ENCODE measurements at places on chromosomes 6 and 20.

GRCh38 chr6:84362193-84362821 lies 134.9 kb upstream of the CEP162 start:
- DNase-seq = no peak

GRCh38 chr6:26550250-26550993 lies 12.3 kb downstream of the HMGN4 start:
- no peak for DNase-seq

GRCh38 chr20:24403406-24403805 lies 66.0 kb upstream of the SYNDIG1 start:
- no peak for DNase-seq

- no peak for DNase-seq
These were observed 154.6 kb downstream of the CDKAL1 start for GRCh38 chr6:20688710-20689500.

- no peak for DNase-seq
These were observed 5.2 kb downstream of the MRPS10 start for GRCh38 chr6:42212442-42212841.

DNA sequence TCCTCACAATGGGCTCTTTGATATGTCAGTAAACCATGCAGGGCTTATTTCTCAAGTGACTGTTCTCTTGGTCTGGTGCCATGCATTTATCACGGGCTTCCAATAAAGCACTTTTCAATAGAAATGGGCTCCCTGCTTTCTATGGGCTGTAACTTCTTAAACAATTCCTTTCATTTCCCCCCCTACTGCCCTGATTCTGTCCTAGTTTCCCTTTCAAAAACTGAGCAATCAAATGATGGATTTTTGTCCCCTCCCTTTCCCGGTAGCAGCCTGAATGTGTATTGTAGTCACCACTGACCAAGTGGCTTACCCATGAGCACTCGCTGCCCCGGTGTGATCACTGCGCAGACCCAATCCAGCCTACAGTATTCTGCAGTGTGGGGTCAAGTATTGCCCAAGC lies 13.9 kb downstream of the RPS10 start:
- no peak for DNase-seq

- DNase-seq = no peak
These were observed 51.4 kb upstream of the TNFAIP3 start for GRCh38 chr6:137815692-137816091.

- DNase-seq = no peak
These were observed 6.5 kb upstream of the UQCC2 start for GRCh38 chr6:33717934-33718455.

- no peak for DNase-seq
These were observed 72.1 kb downstream of the NFATC2 start for GRCh38 chr20:51470499-51470820.

DNA sequence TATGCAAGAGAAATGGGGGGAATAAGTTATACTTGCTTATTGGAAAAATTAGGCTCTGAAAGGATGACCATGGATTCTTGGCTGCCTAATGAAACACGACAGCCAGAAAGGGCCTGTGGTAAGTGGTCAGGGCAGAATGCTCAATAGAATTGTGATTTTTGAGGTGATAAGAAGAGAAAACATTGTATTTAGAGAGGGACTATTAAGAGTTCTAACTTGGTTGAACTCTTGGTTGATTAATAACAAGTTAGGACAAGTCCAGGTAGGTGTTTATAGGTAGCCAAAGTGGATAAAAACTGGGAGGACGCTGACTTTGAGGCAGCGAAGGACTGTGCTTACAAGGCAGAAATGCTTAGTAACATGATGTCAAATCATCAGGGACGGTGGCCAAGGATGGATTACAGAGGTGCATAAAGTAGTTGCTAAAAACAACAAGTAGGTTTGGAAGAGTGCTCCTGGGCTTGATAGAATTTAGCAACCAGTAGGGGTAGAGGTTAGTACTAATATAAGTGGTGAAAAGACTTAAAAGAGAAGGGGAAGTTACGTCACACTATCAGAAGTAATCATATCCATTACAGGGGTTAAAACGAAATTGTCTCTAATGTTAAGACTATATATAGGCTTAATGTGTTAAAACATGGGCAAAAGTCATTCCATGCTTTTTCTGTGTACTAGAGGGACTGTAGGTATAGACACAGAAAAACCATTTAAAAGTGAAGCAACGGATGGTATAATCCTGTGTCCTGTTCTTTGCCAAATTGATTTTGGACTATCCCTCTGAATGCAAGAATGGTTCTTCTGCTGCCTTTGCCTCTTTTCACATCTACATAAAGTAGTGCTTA lies 98.6 kb downstream of the EYA4 start:
- DNase-seq = no peak

DNA sequence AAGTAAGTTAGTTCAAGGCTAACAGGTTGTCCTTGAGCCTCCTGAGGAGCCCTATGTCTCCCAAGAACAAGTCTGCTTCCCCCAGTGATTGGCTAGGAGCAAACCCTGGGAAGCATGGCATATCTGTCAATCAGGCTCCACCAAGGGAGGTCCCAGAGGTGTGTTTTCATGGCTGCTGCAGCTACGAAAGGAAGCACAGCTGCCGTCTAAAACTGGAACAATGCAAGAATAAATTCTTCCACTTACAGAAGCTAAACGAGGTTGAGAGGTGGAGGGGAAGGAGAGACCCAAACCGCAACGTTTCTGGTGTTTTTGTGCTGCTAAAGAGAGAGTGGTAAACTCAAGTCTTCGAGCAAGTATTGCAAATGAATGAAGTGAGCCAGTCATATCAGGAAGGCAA lies 4.9 kb upstream of the PTGIS start:
- DNase-seq = no peak

DNA sequence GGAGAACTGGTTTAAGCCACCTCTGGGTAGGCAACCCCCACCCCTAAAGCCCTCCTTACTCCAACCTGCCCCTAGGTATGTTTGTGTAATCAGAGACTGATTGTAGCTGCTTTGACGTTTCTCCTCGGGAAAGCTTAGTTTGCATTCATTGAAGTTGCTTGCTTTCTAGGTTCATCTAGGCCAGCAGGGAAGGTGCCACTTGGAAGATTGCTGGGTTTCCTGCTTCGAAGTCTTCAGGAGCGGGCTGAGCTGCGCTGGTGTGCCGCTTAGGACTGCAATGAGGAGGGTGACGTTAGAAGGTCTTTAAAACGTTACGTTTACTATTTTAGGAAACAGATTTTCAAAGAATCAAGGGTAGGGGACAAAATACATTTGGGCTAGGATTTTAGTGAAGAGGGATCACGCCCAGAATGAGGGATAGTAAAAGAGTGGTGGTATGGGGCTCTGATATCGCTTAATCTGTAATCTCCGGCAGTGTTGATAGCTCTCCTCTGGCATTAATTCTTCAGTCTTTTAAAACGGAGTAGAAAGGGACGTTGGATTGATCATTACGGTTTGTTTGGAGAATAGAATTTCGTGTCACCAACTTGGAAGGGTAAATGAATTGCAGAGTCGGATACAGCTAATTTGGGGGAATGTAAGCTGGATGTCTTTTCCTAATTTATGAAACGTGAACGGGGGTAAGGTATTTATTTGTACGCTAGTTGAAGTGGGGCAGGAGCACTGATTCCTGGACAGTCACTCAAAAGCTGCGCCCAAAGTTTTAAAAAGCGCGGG lies 92.6 kb upstream of the PRDM1 start:
- DNase-seq = no peak

- no peak for DNase-seq
These were observed 95.3 kb upstream of the KCNG1 start for GRCh38 chr20:51118216-51118615.

GRCh38 chr20:49724408-49725223 lies 10.9 kb upstream of the B4GALT5 start:
- DNase-seq = no peak

DNA sequence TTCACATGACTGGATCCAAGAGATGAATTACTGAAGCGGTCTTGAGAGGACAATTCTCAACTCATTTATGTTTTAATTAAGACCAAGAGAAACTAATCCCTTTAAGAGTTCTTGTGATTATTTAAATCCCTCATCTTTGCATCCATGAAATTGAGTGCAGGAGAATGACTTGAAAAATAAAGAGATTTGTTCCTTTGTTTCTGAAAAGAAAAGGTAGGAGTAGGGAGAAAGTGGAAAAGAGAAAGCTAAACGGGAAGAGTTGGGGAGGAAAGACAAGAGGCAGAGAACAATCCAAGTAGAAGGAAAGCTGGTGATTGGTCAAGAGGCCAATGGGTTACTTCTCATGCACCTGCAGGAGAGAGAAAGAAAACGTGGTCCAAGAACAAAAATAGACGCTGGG lies 75.2 kb upstream of the SOX4 start:
- no peak for DNase-seq

GRCh38 chr20:36883977-36884535 lies 8.1 kb downstream of the TLDC2 start:
- DNase-seq = no peak

GRCh38 chr20:57769756-57770155 lies 59.9 kb upstream of the PMEPA1 start:
- no peak for DNase-seq

- DNase-seq = no peak
These were observed 30.5 kb downstream of the SERPINB6 start for GRCh38 chr6:2940851-2941250.

DNA sequence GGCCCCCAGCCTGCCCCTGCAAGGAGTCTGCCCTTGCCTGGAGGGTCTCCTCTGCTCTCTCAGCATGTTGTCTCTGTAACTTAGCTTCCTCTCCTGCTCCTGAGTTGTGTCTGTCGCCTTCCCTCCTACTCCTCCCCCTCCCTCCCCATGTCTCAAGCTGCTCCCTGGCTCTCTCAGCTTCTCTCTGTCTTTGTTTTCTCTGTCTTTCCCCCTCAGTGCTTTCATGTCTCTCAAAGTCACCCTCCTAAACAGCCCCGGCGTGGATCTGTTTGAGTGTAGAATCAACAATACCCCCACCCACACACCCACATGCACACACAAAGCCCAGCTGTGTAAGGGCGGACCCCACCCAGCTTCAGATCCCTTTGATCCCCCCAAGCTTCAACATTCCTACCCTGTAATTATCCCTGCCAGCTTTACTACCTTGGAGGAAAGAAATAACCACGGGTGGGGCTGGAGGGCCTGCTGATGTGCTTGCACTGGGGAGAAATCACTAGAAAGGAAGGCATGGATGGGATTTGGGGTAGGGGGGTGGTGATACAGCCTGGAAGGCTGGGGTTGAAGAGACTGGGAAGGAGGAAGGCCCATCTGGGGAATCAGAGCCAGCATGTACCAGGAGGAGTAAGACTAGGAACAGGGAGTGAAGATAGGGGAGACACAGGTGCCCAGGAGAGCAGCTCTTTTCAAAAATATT lies 1.0 kb upstream of the LY6G6D start:
- no peak for DNase-seq

DNA sequence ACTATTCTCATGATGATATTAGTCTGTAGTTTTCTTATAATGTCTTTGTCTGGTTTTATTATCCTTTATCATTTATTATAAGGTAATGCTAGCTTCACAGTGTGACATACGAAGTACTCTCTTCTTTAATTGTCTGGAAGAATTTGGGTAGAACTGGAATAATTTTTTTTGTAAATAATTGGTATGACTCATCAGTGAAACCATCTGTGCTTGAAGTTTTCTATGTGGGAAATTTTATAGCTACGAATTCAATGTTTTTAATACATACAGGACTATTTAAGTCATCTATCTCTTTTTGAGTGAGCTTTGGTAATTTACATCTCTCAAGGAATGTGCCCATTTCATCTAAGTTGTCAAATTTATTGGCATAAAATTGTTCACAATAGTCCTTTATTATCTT lies 86.3 kb downstream of the SOD2 start:
- DNase-seq = no peak

DNA sequence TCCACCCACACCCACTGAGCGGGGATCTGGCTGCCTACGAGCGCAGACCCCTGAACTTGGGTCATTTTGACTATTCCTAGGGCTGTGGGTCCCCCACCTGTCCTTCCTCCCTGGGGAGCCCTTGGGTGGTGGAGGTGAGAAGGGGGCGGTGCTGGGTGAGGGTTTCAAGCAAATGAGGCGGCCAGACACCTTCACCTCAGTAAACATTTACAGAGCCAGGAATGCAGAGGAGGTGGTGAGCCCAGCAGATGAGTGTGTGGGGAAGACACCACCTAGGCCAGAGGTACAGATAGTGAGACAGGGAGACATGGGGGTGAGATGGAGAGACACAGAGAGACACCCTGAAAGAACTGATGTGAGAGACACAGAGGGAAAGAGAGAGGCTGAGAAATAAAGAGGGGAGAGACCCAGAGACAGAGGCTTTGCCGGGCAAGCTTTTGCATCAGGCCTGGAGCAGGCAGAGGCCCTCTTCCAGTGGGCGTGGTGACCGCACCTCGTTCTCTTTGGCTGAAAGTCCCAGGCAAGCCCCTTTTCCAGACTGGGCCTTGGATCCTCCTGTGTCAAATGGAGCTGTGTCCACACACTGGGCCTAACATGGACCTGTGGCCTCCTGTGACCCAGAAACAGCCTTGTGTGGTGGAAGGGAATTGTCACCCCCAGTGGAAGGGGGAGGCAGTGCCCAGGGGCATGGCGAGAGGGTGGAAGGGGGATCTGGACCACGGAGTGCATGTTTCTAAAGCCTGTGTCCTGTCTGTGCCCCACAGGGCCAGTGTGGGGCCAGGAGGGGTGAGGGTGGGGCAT lies 29.7 kb downstream of the CEBPB start:
- no peak for DNase-seq

- DNase-seq = no peak
These were observed at the start of gene ADGRG6 for GRCh38 chr6:142301651-142302391. Gene ADGRG6, plus strand, starts transcription at chr6:142302007. Its CDS starts 323 bp downstream, at chr6:142302330.

- DNase-seq = no peak
These were observed 64.6 kb downstream of the NUS1 start for GRCh38 chr6:117739869-117740268.

DNA sequence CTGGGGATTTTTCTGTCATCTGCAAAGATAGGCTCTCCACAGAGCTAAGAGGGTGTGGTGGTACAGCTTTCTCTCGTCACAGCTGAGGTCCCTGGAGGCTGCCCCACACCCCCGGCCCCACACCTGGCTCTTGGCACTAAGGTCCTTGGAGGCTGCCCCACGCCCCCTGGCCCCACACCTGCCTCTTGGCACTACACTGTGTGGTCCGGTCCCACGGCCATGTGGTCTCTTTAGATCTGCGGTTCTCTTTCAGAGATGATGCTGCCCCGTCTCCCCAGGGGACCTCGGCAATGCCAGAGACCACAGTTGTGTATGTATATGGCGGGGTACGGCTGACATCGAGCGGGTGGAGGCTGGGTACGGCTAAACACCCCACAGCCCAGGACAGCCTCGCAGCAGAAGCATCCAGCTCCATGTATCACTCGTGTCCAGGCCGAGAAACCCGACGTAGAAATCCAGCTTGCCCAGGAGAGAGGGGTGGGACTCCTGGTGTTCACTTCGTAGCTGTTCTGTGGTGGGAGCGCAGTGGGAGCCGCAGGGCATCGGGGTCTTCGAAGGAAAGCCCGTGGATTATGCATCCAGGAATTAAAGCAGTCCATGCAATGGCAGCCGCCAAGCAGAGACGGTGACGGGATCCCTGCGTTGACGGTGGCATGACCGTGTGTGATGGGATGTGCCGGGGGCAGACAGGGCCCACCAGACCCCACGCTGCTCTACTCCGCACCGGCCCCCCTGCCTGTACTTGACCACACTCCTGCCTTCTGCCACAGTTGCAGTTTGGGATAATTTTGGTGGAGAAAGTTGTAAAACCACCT lies 292.1 kb downstream of the CDH4 start:
- no peak for DNase-seq

Data from cortex of kidney (tissue), 1 donor.